ENCODE measurements at places on chromosomes 7 and 10. TPM values are rescaled to one million over a fixed set of nuclear protein-coding genes. Genes with fewer than 3 reads are reported as not detected.

- H3K27ac ChIP-seq = no peak overlapping the region
- H3K4me1 ChIP-seq = no peaks in the 10 kb centered on the region
- no peak overlapping the region for H3K4me3 ChIP-seq
- no peaks in the 10 kb centered on the region for H3K27me3 ChIP-seq
- DNase-seq = no peak
- no peaks in the 10 kb centered on the region for H3K36me3 ChIP-seq
Measured at GRCh38 chr7:35546691-35547429, 148.1 kb downstream of the HERPUD2 start.

GRCh38 chr7:17152721-17153120 lies 145.7 kb upstream of the AHR start:
- no peaks in the 10 kb centered on the region for H3K36me3 ChIP-seq
- no peak overlapping the region for H3K4me3 ChIP-seq
- H3K27ac ChIP-seq = no peak overlapping the region
- no peaks in the 10 kb centered on the region for H3K4me1 ChIP-seq
- DNase-seq = no peak

GRCh38 chr7:24816868-24817267 lies 59.6 kb upstream of the GSDME start:
- no peaks in the 10 kb centered on the region for H3K27me3 ChIP-seq
- no peak overlapping the region for H3K4me3 ChIP-seq
- no peak for DNase-seq

COL28A1 gene
- 3.5 TPM for total RNA-seq

UPK3B gene
- 2.6 TPM for total RNA-seq

GRCh38 chr10:15209827-15210509 lies 41.5 kb upstream of the NMT2 start:
- no peaks in the 10 kb centered on the region for H3K4me1 ChIP-seq
- DNase-seq = peak; percentile 90
- H3K27ac ChIP-seq = no peak overlapping the region
- no peaks in the 10 kb centered on the region for H3K27me3 ChIP-seq
- H3K36me3 ChIP-seq = no peaks in the 10 kb centered on the region

- no peak overlapping the region for H3K27ac ChIP-seq
- H3K27me3 ChIP-seq = no peaks in the 10 kb centered on the region
- H3K36me3 ChIP-seq = no peaks in the 10 kb centered on the region
- H3K4me3 ChIP-seq = no peak overlapping the region
- no peak for DNase-seq
Measured at GRCh38 chr7:68470836-68471435, 1127.3 kb upstream of the AUTS2 start.

DNA sequence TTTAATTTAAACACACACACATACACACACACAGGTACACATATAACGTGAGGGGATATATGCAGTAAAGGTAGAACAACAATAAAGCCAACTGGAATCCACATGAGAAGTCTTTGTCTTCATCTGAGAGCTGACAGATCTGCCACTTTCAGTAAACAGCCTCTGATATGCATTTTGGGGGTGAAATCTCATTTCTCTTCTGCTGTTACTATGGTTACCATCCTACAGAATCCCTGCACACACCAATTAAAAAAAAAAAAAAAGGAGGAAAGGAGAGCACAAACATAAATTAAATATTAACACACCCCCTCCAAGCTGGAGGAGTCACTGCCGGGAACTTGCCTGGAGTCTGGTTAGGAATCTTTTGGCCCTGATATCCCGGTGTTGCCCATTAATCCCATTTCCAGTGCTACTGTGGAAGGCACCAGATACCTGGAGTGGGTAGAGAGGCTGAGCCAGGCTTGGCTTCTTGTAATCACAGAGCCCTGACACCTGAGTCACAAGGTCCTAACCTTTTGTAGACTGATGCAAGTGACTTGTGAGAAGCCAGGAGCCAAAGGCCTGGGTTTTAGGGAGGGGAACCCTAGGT lies 169.1 kb downstream of the LHFPL3 start:
- no peaks in the 10 kb centered on the region for H3K36me3 ChIP-seq
- no peak overlapping the region for H3K27ac ChIP-seq
- no peaks in the 10 kb centered on the region for H3K4me1 ChIP-seq
- H3K4me3 ChIP-seq = no peak overlapping the region

- no peak for DNase-seq
- H3K4me1 ChIP-seq = no peaks in the 10 kb centered on the region
- H3K36me3 ChIP-seq = no peaks in the 10 kb centered on the region
- no peak overlapping the region for H3K27ac ChIP-seq
Measured at GRCh38 chr10:68572151-68572550, 12.0 kb downstream of the TET1 start.

GRCh38 chr10:69516316-69516715 lies 56.9 kb downstream of the NEUROG3 start:
- no peaks in the 10 kb centered on the region for H3K27me3 ChIP-seq
- no peaks in the 10 kb centered on the region for H3K36me3 ChIP-seq
- no peak for DNase-seq
- no peak overlapping the region for H3K27ac ChIP-seq

GRCh38 chr10:127236266-127236665 lies 39.9 kb upstream of the INSYN2A start:
- no peaks in the 10 kb centered on the region for H3K4me1 ChIP-seq
- no peak for DNase-seq
- H3K27ac ChIP-seq = no peak overlapping the region
- H3K36me3 ChIP-seq = no peaks in the 10 kb centered on the region
- H3K27me3 ChIP-seq = no peaks in the 10 kb centered on the region
- no peak overlapping the region for H3K4me3 ChIP-seq

DNA sequence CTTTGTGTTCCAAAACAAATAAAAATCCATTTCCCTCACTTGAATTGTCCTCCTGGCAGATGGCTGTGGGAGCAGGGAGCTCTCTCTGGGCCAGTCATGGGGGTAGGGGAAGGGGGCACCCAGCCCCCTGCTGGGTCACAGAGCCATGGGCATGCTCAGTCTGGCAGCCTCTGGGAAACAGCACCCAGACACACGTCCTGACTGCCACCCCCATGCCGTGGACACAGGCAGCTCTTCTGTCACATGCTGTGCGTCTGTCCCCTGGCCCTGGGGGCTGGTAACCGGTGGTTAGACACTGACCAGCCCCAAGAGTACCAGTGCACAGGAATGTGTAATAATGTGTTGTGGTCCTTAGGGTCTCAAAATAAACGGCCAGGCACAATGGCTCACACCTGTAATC lies 47.0 kb downstream of the RASGEF1A start:
- no peak overlapping the region for H3K27ac ChIP-seq
- no peak overlapping the region for H3K4me3 ChIP-seq
- H3K27me3 ChIP-seq = no peaks in the 10 kb centered on the region
- H3K36me3 ChIP-seq = no peaks in the 10 kb centered on the region
- DNase-seq = no peak

GRCh38 chr7:149871576-149871975 lies 2.2 kb upstream of the ATP6V0E2 start:
- H3K36me3 ChIP-seq = no peaks in the 10 kb centered on the region
- no peak overlapping the region for H3K27ac ChIP-seq
- no peaks in the 10 kb centered on the region for H3K4me1 ChIP-seq
- H3K27me3 ChIP-seq = no peaks in the 10 kb centered on the region
- no peak overlapping the region for H3K4me3 ChIP-seq
- DNase-seq = peak; percentile 9

DNA sequence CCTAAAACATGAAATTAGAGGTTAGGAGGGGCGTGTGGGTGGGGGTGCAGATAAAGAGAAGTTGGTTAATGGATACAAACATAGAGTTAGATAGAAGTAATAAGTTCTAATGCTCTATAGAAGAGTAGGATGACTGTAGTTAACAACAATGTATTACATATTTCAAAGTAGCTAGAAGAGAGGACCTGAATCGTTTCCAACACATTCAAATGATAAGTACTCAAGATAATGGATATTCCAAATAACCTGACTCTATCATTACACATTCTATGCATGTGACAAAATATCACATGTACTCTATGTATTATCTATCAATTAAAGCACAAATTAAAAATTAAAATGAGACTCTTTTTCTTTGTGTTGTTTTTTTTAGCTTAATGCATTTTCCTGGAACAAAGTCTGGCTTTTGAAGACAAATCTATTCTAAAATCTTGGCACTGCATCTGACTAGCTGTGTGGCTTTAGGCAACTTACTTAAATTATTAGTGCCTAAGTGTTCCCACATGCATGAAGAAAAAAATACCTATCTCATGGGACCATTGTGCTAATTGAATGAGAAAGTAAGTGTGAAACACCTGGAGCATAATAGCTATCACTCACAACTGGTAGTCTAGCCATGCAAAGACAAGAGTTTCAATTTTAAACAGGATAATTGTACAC lies 75.7 kb downstream of the SEMA3C start:
- no peak overlapping the region for H3K4me3 ChIP-seq
- peaks cover 5% of the 10 kb centered on the region for H3K4me1 ChIP-seq
- no peak overlapping the region for H3K27ac ChIP-seq
- no peaks in the 10 kb centered on the region for H3K36me3 ChIP-seq

IDE gene
- total RNA-seq = 39.0 TPM

- no peak overlapping the region for H3K27ac ChIP-seq
- H3K4me1 ChIP-seq = no peaks in the 10 kb centered on the region
- no peaks in the 10 kb centered on the region for H3K36me3 ChIP-seq
Measured at GRCh38 chr7:66687186-66687585, 53.3 kb upstream of the RABGEF1 start.

Measured in colonic mucosa (tissue), 4 donors.